ENCODE measurements at places on chromosomes 4 and X.

GRCh38 chr4:56728512-56728911 is 47.4 kb upstream of the HOPX start:
- DNase-seq, result no peak

DNA sequence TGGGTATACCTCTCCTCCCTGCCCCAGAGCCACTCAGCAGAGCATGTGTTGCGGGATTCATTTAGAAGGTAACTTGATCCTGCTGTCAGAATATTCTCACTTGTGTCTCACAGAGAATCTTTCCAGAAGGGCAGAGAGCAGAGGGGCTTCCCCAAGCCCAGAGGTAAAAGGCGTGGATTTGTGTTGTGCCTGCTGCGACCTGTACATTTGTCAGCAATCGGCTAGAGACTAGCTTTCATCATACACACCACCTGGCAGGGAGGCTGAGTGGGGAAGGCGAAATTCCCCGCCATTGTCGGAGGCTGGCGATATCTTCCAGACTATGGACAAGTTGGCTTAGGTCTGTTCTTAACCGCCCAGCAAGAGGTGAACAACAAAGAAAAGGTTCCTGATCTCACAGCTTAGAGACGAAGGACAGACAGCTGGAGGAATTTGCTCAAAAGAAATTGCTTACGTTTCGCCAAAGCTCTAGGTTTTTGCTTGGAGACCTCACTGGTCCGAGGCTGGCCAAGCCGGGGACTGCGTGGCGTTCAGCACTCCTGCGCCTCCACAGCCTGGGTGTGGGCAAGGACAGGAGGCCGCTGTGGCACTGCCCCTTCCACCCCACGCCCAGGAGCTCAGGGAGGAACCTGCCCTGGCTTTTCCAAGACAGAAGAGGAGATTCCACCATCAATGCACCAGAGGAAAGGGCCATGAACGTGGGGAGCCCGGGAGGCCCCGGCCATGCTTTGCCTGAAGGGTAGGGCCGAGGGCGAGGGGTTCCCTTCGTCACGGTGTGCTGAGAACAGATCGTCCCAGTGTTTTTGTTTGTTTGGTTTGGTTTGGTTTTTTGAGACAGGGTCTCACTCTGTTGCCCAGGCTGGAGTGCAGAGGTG is 69.4 kb downstream of the DCTD start:
- DNase-seq, result no peak

GRCh38 chr4:146061610-146062334 is 113.7 kb upstream of the LSM6 start:
- no peak for DNase-seq

DNA sequence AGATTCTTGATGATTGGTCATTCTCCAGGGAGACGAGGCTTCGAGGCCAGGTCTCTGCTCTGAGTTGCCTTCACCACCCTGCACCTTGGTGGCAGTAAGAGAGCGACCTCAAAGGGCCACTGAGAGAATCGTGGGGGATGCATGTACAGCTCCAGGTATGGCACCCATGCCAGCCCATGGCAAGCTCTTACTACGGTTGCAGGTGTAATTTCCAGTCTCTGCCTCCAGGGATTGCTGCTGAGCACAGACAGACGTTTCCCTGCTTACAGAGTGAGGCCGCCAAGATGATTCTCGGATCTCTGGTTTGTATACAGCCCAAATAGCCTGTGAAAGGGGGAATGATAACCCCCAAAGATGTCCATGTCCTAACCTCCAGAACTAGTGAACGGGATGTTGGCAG is 16.3 kb upstream of the DRD5 start:
- DNase-seq, result peak; percentile 57

- peak; percentile 62 for DNase-seq
These were observed 16.7 kb upstream of the CXorf38 start for GRCh38 chrX:40663880-40664630.

- no peak for DNase-seq
These were observed at the start of gene CXCL10 for GRCh38 chr4:76023389-76023788. CXCL10 (minus strand) TSS chr4:76023497; CDS start chr4:76023431, 66 bp downstream.

DNA sequence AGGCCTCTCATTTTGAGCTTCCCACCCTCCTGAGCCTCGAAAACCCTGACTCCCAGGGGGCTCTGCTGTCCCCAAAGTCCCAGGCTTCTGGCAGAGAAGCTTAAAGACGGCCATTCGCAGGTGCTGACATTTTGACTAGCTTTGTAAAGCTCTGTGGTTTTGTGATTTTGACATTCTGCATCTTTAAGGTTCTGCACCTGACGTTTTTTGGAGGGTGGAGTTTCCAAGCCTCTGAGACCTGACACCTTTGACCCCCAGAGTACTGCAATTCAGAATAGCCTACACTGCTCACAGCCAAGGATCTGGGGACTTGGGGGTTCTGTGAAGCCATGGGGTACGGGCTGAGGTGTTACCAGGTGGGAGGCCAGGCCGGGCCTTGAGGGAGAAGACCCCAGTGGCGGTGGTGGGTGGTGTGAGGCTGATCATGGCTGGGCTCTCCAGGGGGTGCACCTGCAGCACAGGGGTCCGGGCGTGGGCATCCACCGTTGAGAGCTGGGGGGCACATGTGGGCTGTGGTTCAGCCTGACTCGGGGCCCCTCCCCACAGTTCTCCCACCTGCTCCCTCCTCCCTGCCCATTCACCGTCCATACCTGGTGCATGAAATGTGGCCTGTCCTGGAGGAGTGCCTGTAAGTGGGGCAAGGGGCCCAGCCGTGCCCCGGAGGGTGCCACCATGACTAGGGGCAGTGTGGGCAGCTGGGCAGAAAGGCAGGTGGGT is 7.3 kb downstream of the FOXP3 start:
- no peak for DNase-seq

- DNase-seq, result no peak
These were observed 103.0 kb upstream of the TAPT1 start for GRCh38 chr4:16329125-16329796.

DNA sequence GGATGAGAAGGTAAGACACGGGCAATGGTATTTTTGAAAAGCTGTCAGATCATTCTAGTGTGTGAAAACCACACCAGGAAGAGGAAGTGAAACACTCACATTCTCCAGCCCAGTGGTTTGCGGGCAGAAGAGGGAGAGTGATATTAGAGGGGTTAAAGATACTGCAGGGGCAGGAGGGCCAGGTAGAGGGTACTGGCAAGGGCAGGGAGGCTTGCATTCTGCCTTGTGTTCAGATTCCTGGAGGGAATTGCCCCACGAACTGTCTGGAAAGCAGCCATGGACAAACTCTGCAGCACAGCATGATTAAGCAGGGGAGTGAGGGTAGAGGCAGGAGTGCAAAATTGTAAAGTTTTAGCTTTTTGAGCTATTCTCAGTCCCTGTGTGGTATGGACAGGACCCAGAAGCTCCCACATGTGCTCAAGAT is 30.9 kb downstream of the NIPAL1 start:
- DNase-seq, result no peak

- no peak for DNase-seq
These were observed 146.8 kb downstream of the PTTG2 start for GRCh38 chr4:38106886-38107514.

DNA sequence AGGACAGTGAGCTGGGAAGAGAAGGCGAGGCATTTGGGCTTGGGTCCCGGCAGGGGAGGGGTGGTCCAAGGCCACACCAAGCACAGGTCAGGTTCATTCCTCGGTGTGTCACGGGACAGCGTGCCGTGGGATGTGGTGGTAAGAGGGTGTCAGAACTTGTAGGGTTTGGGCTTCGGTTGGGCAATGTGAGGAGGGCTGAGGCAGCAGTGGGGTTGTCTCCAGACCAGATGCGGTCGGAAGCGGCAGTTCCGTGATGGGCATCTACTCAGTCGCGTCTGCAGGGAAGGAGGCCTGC is 22.1 kb downstream of the ADRA2C start:
- no peak for DNase-seq

DNA sequence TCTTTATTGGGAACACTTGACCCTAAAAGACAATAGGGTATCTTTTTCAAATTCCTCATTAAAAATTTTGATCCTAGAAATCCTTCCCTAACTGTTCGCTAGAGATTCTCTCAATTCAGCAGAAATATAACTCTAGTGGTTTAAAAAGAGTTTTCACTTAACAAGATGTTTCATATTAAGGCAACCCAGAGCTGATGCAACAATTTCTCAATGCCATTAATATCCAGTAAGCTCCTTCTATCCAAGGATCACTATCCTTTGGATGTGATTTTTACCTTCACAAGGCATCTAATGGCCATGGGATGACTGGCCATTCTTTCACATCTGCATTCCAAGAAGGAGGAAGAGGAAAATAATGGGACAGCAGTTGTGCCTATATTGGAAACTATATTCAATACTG is 183.4 kb downstream of the ANKRD50 start:
- DNase-seq, result no peak

GRCh38 chrX:72367516-72367915 is 61.8 kb upstream of the CITED1 start:
- no peak for DNase-seq

DNA sequence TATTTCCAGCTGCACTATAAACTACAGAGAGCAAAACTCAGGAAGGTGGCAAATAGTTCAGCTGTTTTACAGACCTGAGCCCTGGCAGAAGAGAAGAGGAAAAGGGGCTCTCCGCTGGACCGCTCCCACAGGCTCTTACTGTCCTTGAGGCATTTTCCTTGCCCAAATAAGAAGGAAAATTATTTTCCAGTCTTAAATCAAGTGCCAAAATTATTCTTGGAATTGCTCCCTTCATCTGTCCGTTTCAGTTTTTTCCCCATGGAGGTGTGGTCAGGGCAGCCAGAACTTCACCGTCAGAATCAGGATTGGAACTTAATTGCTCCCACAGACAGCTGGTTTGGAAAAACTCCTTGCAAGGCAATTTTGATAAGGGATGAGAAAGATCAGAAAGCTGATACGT is 35.2 kb upstream of the SPINK2 start:
- DNase-seq, result no peak

GRCh38 chrX:31061091-31061490 is 10.8 kb downstream of the FTHL17 start:
- no peak for DNase-seq

DNA sequence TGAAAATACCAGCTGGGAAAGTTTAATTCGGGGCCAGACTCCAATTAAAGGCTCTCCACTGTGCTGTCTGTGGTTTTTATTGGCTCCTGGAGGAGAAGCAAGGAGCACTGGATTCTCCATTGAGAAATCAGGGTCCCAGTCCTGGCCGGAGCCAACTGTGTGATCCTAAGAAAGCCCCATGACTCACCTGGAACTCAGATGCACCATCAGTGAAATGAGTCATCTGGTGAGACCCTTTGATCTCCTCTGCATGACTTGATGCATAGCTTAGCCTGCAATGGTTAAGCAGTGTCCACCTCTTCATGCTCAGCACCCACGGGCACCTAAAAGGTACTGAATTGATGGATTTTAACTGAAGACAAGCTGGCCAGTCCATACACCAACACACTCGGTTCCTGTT is 119.2 kb upstream of the VCX3B start:
- DNase-seq, result no peak

DNA sequence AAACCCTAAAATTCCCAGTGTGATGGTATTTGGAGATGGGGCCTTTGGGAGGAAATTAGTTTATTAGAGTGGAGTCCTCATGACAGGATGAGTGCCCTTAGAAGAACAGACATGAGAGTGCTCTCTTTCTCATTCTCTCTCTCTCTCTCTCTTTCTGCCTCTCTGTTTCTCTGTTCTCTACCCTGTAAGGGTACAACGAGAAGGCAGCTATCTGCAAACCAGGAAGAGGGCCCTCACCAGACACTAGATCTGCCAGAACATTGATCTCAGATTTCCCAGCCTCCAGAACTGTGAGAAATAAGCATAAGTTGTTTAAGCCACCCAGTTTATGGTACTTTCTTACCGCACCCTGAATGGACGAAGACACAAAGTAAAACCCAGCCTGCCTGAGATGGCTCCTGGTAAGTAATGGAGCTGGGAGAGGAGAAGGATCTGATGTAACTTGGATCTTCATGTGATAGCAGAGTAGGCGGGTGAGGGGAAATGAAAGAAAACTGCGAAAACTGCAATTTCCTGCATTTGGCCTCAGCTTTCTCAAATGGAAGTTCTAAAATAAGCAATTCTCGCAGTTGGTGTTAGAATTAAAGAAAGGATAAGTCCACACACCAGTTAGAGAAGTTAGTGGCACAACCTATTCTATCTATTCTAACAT is 8.7 kb upstream of the CDS1 start:
- DNase-seq, result no peak

DNA sequence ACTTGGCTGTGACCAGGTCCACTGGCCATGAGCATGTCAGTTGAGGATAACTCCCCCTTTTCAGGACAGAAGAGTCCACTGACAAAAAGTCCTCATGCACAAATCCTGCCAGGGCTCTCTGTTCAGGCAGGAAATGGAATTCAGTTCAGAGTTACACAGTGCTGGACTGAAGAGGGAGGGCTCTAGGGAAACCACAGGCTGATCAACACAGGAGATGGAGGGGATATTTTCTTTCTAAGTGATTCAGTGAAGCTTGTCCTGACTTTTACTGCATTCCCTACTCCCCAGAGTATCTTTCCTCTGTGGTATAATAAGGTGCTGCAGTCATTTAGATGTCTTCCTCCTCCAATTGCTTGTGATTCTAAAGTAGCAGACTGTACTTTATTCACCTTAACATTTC is 335.5 kb upstream of the IGFBP7 start:
- DNase-seq, result no peak

DNA sequence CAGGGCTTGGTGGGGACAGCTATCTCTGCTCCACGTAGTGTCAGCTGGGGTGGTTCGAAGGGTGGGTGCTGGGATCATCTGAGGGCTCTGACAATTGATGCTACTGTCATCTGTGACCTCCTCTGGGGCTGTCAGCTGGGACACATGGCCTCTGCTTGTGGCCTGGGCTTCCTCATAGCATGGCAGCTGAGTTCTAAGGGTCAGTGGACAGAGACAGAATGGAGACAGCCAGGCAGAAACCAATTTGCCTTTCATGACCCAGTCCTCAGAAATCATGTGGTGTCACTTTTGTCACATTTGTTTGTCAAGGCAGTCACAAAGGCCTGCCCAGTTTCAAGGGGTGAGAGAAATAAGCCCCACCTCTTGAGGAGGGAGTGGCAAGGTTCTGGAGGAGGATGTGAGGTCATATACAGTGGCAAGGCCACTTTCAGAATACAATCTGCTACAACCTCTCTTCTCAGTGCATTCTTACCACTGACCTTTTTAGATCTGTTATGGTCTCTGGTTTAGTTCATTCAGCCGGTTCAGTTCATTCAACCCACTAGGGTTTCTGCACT is 103.6 kb upstream of the BCOR start:
- DNase-seq, result no peak

DNA sequence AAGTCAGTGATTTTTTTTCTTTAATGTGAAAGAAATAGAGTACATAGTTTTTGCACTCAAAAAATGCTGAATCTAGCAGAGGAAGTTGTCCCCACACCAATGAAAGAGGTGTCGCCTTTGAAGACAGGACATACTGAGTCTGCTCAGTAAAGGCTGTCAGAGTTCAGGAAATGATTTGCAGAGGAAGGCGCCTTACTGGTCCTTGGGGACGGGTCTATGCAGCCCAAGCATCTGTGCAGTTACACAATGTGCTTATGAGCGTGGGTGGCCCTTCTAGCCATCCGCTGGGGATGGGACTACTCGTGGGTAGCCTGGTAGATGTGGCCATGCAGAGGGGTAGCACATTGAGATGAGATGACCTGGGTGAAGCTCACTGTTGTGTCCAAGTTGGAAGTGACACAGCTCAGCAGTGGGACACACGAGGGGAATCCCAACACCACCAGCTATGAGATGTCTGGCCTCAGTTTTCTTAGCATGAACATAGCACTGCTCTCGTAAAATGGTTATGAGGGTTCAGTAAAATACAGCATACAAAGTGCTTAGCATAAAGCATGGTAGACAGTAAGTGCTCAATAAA is 116.5 kb upstream of the RBPJ start:
- no peak for DNase-seq

- no peak for DNase-seq
These were observed 5.8 kb upstream of the CXCL8 start for GRCh38 chr4:73734530-73735001.

- no peak for DNase-seq
These were observed 48.0 kb downstream of the CXCL8 start for GRCh38 chr4:73788411-73788810.

Measured in ecto neural progenitor cell (in vitro differentiated cells).